ENCODE measurements at places on chromosomes 16 and 17.

DNA sequence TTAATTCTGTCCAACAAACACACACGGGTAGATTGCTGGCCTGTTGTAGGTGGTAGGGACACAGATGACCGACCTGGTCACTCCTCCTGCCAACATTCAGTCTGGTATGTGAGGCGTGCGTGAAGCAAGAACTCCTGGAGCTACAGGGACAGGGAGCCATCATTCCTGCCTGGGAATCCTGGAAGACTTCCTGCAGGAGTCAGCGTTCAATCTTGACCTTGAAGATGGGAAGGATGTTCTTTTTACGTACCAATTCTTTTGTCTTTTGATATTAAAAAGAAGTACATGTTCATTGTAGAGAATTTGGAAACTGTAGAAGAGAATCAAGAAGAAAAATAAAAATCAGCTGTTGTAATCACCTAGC, 3.5 kb upstream of the ADGRG3 start:
- DNase-seq = no peak

- DNase-seq = no peak
Measured at GRCh38 chr16:17433577-17434451, 36.9 kb downstream of the XYLT1 start.

GRCh38 chr16:52568983-52569690, 22.2 kb upstream of the TOX3 start:
- DNase-seq = no peak

- DNase-seq = no peak
Measured at GRCh38 chr17:7846063-7846735, 8.7 kb upstream of the TMEM88 start.

- no peak for DNase-seq
Measured at GRCh38 chr16:18062713-18063112, 273.8 kb downstream of the NPIPA8 start.

GRCh38 chr17:55699181-55699860, 23.3 kb downstream of the TMEM100 start:
- DNase-seq = no peak

All from naive thymus-derived CD8-positive, alpha-beta T cell (primary cell).